ENCODE measurements at places on chromosomes 7 and 10.

DNA sequence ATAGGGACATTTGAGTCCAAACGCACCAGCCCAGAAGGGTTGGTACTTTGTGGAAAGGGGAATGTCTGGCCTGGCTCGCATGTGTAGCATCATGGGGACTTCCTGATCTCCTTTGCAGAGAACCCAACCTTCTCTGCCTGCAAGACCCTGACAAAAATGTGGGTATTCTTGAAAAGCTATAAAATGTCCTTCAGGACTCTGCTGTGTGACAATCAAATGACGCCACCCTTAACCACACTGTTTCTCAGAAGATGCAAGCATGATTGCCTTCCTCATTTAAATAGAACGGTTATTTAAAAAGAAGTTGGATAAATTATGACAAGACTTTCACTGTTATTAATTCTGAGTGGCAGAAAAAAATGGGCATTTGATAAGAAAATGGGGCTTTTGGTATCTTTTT, 15.1 kb upstream of the GPR15LG start:
- no peak for DNase-seq

GRCh38 chr7:108431099-108431498, 25.1 kb downstream of the NRCAM start:
- no peak for DNase-seq

- DNase-seq, result no peak
These were observed 415.1 kb downstream of the INHBA start for GRCh38 chr7:41287559-41288335.

DNA sequence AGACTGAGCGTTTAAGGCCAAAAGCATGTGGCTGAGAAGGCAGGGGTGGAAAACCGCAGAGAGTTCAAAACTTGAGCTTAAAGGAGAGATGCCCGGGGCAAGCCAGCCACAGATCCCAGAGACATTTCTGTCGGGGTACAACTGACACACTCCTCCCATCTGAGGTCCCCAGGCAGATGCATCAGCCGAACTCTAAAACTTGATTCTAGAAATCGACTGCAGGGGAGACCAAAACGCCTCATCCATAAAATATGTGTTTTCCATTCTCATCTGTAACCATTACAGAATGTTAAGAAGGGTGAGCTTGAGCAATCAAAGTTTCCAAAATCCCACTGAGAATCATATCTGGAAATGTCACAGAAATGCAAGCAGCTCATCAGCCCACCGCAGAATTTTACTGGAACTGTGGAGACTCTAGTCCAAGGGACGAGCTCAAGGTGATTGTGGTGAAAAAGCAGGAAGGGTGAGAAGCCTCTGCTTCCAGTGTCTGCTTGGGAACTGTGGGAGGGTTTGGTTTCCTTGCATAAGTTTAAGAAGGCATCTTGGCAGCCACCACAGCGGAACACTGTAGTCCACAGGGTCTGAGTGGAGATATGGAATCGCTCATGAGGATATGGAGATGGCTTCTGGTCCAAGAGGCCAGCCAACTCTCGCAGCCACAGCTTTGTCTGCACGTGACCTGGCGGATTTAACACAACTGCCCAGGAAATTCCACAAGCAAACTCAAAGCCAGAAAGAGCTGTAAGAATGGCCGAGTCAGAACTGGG, 249.2 kb downstream of the SFMBT2 start:
- DNase-seq, result no peak

DNA sequence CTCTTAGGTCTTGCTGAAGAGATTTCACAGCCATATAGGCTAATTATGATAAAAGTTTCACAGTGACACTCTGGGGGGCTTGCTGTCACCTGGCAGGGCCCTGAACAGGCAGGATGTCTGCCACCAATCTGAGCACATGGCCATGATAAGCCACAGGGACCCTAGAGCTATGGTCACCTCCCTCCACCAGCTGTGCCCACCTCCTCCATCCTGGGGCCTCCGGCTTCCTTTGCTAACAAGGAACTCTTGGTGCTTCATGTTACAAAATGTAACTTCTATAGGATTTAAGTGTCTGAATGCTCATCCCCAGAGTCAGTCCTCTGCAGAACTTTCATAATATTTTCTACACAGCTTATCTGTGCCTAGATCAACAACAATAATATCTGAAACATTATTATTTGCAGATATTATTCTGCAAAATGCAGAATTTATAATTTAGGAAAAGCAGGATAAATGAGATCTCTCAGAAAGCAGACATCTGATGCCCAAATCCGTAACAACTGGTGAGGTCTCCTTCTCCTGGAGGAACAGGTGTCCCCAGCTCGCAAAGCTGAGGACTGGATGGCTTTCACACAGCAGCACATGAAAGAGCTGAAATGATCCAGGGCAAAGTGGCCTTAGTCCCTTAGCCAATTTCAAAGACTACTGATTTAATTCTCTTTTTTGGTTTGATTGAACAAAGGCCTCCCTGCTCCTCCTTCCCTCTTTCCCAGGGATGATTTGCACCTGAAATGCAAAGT, 287.0 kb upstream of the AOAH start:
- DNase-seq, result no peak

DNA sequence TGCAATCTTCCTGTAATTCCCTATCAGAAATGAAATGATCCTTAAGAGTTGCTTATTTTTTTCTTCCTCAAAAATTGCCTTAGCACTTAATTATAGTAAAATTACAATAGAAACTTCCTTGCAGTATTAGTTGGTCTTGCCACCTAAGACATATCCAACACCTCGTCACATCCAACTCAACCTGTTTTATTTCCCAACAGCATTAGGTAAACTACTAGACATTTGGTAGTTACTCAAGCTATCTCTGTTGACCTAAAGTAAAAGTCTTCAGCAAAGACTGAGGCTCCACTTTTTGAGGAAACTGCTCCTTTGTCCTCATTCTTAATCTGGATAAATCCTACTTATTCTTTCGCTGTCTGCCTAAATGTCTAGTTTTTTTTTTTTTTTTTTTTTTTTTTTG, 20.4 kb downstream of the HIBADH start:
- no peak for DNase-seq

- peak; percentile 20 for DNase-seq
These were observed 472 bp downstream of the SFRP4 start for GRCh38 chr7:37916017-37916672.

DNA sequence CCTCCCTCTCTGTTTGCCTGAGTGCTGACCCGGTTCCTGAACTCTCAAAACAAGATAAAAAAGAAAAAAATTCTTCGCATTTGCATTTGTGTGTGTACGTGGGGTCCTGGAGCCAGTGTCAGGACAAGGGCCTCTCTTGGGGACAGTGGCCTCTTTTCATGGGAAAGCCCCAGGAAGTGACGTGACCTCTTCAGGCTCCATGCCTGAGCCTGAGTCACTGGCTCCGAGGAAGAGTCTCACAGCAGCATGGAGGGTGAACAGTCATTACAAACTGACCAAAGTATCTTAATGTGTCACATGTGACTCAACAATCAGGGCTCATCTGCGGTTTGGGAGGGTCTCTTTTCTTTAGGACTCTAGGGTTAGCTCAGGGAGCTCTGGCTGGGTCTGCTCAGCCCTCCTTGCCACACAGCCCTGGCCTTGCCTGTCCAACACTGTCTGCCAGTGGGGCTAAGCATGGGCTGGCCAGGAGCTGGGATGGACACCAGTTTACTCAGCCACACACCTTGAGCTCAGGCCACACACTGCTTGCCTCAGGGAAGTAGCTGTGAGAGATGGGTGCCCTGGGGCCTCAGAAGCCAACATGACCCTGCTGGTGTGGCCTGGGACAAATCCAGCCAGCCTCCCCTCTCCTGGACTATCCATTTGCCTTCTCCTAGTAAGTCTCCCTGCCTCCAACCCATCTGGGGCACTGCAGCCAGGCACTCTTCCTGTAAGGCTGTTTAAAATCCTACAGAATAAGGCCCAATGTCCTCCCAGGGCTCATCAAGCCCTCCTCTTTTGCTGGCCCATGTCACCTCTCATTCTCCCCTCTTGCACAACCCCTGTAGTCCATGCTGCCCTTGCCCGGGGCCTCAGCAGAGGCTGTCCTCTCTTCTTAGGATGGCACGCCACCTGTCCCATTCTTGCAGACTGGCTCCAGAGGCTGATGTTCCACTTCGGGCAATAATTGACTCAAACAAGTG, 10.5 kb downstream of the TMEM273 start:
- no peak for DNase-seq

GRCh38 chr7:3895341-3896116, 594.5 kb downstream of the SDK1 start:
- no peak for DNase-seq

- no peak for DNase-seq
These were observed 54.6 kb downstream of the TMEM26 start for GRCh38 chr10:61398366-61399129.

- no peak for DNase-seq
These were observed 218.4 kb downstream of the CHRM2 start for GRCh38 chr7:137086896-137087295.

GRCh38 chr7:133023370-133024071, 58.4 kb downstream of the CHCHD3 start:
- peak; percentile 58 for DNase-seq

DNA sequence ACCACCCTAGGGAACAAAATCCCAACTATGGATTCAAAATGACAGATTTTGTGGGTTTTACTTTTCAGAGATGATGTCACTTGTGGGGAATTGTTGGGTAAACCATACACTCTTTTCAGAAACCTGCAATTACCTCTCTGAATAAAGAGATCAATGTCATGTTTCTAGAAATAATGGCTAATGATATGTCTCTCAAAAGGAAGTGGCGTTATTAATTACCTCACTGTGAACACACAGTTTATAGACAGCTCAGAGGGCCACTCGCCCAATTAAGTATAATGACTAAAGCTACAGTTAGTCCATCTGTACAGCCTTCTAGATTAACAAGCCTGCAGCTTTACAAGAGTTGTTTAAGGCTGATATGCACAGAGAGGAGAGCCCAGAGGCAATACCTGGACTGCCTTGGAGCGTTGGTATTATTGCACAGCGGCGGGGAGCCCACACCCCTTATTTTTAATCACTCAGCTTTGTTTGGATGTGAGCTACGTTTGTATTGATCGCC, 79.5 kb downstream of the RAB11FIP2 start:
- no peak for DNase-seq

DNA sequence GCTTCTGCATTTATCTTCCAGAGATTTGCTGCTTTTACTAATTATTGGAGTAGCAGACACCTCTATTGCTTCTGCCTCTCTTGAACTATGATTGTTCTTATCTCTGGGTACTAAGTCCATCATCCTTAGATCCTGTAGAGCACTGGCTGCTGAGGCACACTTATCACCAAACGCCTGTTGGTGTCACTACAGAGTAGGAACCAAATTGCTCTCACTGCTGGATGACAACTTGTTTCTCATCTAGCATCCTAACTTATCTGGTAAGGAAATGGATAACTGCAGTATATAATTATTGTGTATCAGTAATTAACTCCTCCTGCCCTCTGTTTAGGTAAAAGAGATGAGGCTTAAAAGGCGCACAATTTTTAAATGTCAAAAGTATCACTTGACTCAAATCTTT, 1059.4 kb downstream of the NRG3 start:
- DNase-seq, result no peak

DNA sequence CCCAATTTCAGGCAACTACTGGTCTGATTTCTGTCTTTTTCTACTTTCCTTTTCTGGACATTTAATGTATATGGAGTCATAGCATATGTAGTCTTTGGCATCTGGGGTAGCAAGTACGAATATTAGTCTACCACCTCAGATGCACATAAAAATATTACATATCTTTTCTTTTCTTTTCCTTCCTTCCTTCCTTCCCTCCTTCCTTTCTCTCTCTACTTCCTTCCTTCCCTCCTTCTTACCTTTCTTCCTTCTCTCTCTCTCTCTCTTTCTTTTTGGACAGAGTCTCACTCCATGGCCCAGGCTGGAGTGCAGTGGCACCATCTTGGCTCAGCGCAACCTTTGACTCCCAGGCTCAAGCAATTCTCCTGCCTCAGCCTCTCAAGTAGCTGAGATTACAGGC, 4.0 kb upstream of the OPTN start:
- DNase-seq, result no peak

DNA sequence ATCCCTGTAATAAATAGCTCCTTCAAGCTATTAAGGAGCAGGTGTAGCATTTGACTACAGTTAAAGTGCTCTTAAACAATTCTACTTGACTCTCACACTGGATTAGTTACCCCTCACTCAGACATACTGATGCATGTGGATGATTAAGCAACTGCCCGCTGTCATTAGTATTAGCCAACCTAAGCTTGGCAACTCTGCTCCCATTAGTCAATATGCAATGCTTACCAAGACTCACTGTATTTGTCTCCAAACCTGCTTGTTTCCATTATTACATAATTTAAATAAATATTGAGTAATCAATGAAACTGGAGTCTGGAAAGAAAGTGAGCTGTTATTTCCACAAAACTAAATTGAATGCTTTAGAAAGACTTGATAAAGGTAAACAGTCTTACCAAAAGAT, 144.0 kb upstream of the ASAH2 start:
- DNase-seq, result no peak

GRCh38 chr7:4245135-4245865, 436.8 kb upstream of the FOXK1 start:
- DNase-seq, result no peak

- peak; percentile 32 for DNase-seq
These were observed 459 bp downstream of the CYCS start for GRCh38 chr7:25124465-25125136.

DNA sequence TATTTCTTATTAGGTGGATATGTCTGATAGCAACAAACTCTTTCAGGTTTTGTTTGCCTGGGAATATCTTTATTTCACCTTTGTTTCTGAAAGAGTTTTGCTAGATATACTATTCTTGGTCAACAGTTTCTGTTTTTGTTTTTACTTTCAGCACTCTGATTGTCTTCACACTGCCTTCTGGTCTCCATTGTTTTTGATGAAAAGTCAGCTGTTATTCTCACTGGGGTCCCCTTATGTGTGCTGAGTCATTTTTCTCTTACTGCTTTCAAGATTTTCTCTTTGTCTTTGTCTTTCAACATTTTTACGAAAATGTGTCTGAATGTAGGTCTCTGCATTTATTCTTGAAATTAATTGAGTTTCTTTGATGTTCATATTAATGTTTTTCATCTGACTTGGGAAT, 15.2 kb upstream of the RASSF4 start:
- DNase-seq, result no peak

GRCh38 chr7:16926283-16926682, 44.5 kb upstream of the AGR3 start:
- DNase-seq, result no peak

- DNase-seq, result no peak
These were observed 184.5 kb upstream of the SHH start for GRCh38 chr7:155996718-155997280.

- no peak for DNase-seq
These were observed 6.6 kb downstream of the VPS50 start for GRCh38 chr7:93238748-93239147.

- no peak for DNase-seq
These were observed 118.7 kb downstream of the MAD1L1 start for GRCh38 chr7:2114052-2114451.

- DNase-seq, result peak; percentile 60
These were observed 19.4 kb downstream of the ITGB1 start for GRCh38 chr10:32938554-32939061.

- no peak for DNase-seq
These were observed 115.7 kb downstream of the ICA1 start for GRCh38 chr7:8146106-8146787.

Measured in NCI-H510A treated with DMSO at 0.1 percent for 48 hours (cell line).